ENCODE measurements at places on chromosomes 11 and 22.
A peak's percentile ranks its signal among the peaks of the same experiment; 100 is the strongest.

DNA sequence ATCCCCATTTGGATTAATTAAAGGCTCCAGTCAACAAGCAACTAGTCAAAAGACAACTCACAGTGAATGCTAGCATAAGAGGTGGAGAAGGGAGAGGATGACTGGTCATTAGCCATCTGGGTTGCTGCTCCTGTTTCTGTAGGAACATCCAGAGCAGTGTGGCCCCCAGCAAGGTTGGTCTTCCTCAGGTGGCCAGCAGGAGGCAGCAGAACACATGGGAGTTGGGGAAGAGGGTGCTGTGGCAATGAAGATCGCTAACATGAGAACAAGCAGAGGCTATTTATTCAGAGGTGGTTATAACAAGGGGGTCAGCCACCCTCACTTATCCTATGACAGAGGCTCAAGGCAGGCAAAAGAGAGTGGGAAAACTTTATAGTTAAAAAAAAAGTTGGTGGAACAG, 21.3 kb downstream of the IZUMO1R start:
- DNase-seq: peak; percentile 39

DNA sequence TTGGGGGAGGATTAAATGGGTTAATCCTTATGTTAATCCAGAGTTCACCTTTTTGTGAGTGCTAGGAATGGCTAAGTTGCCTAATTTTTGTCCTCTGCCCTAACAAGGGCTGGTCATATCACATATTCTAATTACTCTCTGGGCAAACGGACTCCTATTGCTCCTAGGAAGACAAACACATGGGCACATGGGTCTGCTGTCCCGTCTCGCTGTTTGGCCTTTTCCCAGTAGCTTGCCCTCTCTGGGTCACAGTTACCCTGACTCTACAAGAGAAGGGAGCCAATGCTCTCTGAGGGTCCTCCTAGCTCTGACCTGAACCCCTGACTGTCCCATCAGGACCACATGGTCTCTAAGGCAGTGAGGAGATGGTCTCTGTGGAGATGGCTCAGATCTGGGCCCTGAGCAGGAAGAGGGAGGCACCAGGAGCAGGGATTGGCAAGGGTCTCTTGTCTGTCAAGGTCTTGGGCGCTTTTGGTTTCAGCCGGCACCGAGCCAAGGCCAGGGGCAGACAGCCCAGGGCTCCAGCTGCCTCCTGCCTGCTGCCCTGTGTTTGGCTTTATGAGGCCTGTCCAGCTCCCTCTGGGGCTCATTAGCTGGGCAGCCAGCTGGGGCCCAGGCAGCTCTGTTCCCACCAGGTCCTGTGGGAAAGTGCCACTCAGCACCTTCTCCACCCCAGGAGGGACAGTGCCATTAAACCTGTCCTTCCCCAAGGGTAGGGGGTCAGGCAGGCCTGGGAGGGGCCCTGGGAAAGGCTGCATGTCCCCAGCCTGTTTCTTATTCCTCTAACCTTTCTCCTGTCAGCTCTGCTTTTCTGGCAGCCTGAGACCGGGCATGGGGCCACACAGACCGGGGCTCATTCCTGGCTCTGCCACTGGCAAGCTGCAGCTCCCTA, 559.9 kb downstream of the MN1 start:
- DNase-seq: peak; percentile 64

- DNase-seq: no peak
Observed at GRCh38 chr11:73244589-73245240, 26.6 kb downstream of the P2RY2 start.

DNA sequence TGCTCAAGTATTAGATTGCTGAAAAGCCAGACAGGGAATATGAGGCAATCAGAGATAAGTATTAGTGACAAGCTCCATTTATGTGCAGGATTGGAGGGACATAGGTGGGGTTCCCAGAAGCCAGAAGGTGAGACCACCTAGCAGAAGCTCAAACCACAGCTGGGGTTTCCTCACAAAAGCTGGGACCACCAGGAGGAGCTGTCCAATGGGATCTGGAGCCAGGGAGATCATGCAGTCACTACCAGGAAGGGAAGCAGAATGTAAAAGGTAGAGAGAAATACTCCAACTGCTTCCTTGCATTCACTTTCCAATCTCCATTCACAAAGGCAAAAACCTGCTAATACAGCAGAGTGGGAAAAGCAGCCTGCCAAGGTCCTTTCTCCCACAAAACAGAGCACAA, 5.2 kb upstream of the FSHB start:
- DNase-seq: no peak

- DNase-seq: no peak
Observed at GRCh38 chr11:12017865-12018453, 9.5 kb upstream of the DKK3 start.

GRCh38 chr22:40028098-40028425, 33.3 kb downstream of the FAM83F start:
- no peak for DNase-seq

GRCh38 chr22:24758164-24758799, 16.2 kb downstream of the PIWIL3 start:
- peak; percentile 72 for DNase-seq

DNA sequence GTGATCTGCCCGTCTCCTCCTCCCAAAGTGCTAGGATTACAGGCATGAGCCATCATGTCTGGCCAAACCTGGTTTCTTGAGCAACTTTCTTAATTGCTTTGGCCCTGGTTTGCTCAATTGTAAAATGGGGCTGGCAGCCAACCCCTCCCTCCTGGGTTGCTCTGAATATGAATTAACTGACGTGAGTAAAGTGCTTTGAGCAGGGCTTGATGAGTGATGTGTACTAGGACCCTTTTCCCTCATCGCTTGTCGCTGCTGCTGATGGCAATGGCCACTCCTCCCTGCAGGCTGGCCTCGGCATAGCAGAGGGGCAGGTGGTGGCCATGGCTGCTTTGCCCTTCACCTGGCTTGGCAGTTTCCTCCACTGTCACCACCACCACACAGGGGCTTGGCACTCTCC, 41.5 kb downstream of the RNF141 start:
- DNase-seq: no peak

GRCh38 chr11:117834838-117835443, 10.4 kb upstream of the FXYD2 start:
- no peak for DNase-seq

DNA sequence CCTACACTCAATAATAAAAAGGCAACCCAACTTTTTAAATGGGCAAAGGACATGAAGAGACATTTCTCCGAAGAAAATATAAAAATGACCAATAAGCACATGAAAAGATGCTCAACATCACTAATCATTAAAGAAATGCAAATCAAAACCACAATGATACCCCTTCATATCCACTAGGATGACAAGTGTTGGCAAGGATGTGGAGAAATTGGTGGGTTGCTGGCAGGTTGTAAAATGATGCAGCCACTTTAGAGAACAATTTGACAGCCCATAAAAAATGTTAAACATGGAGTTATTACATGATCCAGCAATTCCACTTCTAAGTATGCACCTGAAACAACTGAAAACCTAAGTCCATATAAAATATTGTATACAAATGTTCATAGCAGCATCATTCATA, 73.2 kb upstream of the LMO2 start:
- DNase-seq: no peak

GRCh38 chr22:40332319-40332781, 13.9 kb upstream of the ADSL start:
- peak; percentile 76 for DNase-seq

DNA sequence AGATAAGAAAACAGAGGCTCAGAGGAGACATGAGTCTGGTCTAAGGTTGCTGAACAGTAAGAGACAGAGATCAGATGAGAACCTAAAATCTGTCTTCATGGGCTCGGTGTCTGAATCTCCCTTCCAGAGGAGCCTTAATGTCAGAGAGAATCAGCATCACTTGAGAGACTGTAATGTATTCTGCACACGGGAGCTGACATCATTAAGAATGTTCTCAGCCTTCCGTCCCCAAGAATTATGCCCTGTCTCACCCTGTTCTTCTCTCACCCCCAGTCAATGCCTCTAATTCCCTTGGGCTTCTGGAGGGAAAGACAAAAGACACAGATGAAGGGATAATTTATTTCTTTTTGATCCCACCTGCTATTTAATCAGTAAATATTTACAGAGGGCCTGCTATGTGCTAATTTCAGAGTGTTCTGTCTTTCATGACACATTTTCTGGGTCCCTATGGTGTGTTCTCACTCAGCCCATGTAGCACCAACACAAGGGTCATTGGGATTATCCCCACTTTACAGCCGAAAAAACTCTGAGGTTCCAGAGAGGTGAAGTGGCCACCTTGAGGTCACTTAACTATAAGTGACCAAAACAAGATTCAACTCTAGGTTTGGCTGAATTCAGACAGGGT, 61.8 kb downstream of the CD82 start:
- DNase-seq: no peak

- no peak for DNase-seq
Observed at GRCh38 chr22:26828311-26828710, 170.9 kb downstream of the MIAT start.

DNA sequence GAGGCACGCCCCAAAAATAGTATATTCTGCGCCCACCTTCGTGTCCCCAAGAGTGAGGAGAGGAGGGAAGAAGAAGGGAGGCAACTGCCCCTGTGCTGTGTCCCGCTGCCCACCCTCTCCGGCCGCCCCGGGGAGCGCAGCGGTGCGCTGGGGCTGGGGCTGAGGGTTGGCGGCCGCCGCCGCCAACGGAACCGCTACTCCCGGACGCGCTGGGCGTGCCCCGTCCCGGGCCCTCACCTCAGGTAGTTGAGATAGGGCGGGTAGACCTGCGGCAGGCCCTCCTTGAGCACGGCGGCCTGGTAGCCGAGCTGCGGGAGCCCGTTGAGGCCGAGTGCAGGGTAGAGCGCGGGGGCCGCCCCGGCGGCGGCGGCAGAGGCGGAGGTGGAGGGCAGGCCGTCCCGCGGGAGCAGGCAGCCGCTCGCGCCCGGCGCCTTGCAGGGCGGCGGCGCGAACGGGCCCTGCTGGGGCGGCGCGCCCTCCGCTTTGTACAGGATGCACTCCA, 2.4 kb downstream of the PGR start:
- peak; percentile 17 for DNase-seq

GRCh38 chr11:72418834-72419560, 15.3 kb downstream of the CLPB start:
- no peak for DNase-seq

GRCh38 chr11:106765469-106766258, 252.6 kb downstream of the GUCY1A2 start:
- no peak for DNase-seq

GRCh38 chr11:77197626-77198320, 69.7 kb downstream of the MYO7A start:
- no peak for DNase-seq

GRCh38 chr22:37906364-37907008, 389 bp downstream of the MICALL1 start:
- no peak for DNase-seq

GRCh38 chr22:49186762-49187161, 640.9 kb downstream of the BRD1 start:
- no peak for DNase-seq

DNA sequence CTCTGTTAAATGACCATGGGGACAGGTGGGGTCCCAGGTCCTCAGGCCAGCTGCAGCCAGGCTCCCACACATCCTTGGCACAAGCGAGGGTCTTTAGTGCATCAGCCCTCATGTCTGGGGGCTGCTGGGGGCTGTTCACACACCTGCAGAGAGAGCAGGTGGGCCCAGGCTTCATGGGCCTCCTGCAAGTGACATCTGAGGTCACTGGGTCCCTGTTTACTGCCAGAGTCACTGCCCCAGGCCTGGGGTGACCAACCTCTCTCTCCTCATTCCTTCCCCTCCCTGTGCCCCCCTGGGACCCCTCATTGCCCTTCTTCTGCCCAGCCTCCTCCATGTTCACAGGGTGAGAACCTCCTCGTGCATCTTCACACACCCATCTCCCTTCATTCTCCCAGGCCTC, 92.4 kb downstream of the RTL6 start:
- no peak for DNase-seq

GRCh38 chr11:27277843-27278242, 85.2 kb downstream of the CCDC34 start:
- no peak for DNase-seq

DNA sequence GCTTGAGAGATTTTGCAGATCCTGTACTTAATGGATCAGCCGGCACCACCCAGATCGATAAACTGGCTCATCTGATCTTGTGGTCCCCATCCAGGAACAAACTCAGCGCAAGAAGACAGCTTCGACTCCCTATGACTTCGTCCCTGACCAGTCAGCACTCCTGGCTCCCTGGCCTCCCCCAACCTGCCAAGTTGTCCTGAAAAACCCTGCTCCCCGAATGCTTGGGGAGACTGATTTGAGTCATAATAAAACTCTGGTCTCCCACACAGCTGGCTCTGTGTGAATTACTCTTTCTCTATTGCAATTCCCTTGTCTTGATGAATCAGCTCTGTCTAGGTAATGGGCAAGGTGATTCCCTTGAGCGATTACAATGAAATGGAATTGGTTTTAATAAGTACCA, 29.5 kb downstream of the OR2AG2 start:
- no peak for DNase-seq

DNA sequence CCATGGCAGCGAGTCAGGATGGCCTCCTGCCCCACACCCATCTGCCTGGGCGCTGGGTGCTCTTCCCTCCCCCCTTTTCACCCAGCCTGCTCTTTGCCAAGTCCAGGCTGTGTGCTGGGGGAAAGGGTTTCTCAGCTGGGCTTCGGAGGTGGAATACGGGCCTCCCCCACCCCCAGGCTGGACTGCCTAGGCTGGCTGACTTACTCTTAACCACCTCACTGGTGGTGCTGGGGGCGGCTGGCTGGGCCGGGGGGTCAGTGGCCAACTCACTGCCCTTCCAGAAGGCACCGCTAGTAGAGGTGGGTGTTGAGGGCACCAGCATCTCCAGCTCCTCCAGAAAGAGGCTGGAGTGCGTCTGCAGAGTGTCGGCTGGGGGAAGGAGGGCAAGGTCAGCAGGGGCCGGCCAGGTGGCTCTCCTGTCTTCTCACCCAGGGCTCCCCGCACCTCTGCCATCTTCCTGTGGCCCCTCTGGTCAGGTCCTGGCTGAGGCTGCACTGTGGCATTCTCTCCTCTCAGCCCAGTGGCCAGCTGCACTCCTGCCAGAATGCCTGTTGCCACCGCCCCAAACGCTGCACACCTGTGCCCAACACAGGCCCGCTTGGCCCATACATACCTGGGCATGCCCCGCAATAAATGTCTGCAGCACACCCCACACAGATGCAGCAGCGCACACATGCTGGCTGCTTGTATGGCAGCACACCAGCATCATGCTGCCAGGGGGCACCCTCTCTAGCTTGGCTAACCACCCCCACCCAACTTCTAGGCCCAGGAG, 9.7 kb downstream of the PITPNM1 start:
- no peak for DNase-seq

DNA sequence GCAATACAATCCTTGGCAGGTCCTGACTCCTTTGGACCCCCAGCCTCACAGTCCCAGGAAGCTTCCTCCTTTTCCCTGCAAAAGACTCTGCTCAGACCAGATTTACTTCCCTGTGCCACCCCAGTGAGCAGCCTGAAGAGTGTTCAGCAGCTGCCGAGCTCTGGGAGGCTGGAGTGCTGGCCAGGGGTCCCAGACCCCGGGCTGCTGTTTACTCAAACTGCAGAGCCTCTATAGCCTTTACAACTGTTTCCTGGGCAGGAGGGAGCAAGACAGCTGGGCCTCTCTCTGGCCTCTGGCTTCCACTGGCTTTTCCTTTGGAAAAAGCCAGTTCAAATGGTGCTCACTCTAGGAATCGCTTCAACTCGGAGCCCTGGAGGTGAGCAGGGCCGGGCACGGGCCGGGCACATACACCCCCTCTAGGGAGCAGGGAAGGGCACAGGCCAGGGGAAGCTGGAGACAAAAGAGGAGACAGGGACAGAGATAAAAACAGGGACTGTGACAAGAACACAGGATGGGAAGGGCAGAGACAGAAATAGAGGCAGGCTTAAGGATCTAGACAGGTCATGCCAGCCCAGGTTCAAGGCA, 932 bp downstream of the IRAG1 start:
- no peak for DNase-seq

Measured in fibroblast of villous mesenchyme (primary cell).